ENCODE measurements at places on chromosomes 3 and 15.

DNA sequence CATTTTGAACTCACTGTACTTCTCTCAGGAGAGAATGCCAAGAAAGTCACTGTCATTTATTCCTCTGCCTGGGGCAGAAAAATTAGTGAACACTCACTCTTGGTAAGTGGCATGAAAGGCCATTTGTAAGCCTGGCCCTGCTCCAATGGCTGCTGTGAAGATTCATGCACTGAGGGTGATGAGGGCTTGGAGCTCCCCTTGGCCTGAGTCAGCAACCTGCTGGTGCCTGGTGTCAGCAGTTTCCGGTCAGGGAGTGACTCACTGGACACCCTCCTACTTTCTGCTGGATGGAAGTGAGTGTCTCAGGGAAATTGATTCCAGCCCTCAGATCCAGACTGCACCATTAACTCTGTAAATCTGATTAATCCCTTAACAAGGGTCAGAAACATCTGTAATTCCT lies 37.6 kb downstream of the TRA2B start:
- DNase-seq: no peak

- DNase-seq: no peak
Measured at GRCh38 chr3:147843331-147843730, 434.2 kb downstream of the ZIC1 start.

DNA sequence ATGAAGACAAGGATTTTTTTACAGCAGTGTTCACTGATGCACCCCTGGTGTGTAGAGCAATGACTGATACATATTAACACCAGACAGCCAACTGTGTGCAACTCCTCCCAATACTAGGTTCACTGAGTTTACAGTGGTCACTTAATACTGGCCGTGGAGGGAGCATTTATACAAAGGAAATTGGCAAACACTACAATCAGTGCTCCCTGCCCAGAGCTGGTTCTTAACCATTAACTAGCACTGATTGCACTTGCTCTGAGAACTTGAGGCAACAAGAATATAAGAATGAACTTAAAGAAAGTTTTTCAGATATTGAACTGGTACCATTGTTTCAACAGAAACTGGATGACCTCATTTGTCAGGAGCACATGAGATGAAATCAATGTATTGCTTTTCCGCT lies 110.6 kb downstream of the MAGI1 start:
- no peak for DNase-seq

DNA sequence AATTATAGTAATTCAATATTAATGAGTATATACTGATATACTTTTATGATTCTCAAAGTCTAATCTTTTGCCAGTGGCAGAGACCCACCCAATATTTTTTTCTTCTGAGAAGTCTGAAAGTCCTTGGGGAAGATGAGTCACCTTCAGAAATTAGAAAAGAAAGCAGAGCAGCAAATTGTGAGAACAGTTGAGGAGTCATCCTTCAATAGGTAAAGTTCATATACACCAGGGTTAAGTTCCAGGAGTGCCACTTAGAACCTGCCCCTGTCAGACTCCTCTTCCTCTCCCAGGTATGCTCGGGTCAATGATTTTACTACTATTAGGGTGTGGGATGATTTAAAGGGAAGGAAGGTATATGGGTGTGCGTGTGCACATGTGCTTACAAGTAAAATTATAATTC lies 7.1 kb downstream of the CLRN1 start:
- DNase-seq: no peak

DNA sequence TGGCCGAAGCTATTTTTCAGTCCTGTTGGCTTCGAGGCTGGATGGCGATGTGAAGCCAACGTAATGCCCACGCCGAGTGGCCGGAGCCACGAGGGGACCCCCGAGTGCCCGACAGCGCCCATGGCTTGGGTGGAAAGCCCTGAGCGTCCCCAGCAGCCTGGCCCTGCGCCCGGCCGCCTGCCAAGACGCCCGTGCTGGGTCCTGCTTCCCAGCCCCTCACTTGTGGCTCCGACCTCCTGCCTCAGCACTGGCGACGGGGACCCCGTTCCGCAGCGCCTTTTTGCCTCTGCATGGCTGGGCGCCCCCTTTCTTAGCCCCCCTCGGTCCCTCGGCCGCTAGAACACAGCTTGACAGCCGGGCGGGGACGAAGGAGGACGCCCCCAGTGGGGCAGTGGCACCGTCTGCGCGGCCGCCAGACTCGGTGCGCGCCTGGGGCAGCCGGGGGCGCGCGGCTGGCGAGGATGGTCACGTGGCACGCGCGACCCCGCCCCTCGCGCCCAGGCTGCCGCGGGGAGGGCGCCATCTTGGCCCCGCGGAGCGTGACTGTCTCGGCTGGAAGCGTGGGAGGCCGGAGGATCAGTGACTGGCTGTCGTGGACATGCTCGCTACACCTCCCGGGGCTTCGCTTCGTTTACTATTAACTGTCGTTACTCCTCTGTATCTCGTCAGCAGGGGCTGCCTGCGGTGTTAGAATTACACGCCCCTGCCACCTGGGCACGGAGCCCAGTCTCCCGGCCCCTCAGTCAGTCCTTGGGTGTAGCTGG lies 626 bp upstream of the GPR176 start:
- DNase-seq: no peak

GRCh38 chr3:110969229-110970211 lies 102.1 kb upstream of the NECTIN3 start:
- DNase-seq: no peak

GRCh38 chr15:50636146-50636545 lies 50.5 kb downstream of the TRPM7 start:
- DNase-seq: no peak

DNA sequence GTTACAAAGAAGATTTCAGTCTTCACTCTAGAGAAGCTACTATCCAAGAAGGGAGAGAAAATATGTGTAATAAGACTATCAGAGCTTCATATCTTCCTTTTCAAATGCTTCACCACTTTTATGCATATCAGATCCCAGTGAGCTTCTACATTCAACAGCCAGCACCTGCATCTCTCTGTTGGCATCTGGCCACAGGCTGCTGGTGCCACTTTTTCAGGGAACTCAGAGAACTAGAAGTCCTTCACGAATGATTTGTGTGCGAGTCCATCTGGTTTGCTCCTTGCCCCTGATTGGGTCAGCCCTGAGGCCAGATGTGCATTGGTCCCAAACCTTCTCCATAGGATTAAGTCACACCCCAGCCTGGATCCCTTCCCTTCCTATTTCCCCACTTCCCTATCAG lies 22.1 kb downstream of the SNTN start:
- DNase-seq: no peak

- no peak for DNase-seq
Measured at GRCh38 chr3:13145826-13146642, 72.8 kb upstream of the IQSEC1 start.

GRCh38 chr15:62066663-62067447 lies at the start of gene C2CD4A:
Gene C2CD4A (plus strand): TSS chr15:62066977. CDS start chr15:62067614, 637 bp downstream.
- peak; percentile 26 for DNase-seq

DNA sequence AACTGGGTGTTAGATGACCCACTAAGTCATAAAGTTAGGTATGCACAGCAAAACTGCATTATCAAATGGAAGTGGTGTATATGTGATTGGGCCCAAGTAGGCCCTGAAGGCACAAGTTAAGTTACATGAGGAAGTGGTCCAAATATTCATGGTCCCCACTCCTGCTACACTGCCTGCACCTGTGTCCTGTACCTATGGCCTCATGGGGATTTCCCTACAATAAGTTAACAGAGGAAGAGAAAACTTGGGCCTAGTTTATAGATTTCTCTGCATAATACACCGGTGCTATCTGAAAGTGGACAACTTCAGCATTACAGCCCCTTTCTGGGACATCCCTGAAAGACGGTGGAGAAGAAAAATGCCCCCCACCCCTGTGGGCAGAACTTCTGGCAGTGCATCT lies 41.5 kb downstream of the STRIT1 start:
- no peak for DNase-seq

DNA sequence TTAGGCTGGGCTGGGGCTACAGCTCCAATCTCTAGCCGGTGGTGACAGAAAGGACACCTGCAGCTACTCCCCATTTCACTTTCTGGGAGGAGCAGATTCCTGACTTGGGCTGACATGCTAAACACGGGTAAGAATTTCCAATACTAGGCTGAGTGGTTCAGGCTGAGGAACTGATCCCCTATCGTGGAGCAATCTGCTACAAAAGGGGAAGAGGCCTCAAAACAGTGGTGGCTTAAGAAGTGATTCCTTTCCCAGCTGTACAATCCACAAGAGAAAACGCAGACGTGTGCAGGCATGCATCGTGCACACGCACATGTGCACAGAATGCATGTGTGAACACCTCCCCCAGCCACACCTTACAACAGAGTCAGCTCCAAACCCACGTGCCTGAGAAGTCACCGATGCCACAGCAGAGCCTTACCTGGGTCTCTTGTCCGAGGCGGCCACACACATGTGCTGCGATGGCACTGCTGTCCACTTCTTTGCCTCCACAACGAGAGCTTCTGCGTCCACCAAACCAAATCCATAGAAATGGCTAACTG lies 86.7 kb upstream of the SNRPA1 start:
- no peak for DNase-seq

DNA sequence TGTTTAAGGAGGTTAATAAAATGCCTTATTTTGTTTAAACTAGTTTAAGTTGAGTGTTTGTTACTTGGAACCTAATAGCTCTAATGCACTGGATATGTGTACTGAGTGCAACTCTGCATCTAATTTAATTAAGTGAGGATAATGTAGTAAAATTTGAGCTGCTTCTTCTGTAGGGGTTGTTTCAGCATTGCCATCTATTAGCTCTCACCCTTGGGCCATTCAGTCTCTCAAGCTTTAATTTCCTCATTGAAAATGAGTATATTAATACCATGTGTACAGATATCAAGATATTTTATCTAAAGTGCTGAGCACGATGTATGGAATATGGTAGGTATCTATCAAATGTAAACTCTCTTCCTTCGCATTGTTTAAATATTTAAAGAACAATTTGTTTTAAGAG lies 375.7 kb upstream of the LRRC3B start:
- DNase-seq: no peak

GRCh38 chr3:192433704-192434103 lies 293.6 kb downstream of the FGF12 start:
- DNase-seq: no peak

DNA sequence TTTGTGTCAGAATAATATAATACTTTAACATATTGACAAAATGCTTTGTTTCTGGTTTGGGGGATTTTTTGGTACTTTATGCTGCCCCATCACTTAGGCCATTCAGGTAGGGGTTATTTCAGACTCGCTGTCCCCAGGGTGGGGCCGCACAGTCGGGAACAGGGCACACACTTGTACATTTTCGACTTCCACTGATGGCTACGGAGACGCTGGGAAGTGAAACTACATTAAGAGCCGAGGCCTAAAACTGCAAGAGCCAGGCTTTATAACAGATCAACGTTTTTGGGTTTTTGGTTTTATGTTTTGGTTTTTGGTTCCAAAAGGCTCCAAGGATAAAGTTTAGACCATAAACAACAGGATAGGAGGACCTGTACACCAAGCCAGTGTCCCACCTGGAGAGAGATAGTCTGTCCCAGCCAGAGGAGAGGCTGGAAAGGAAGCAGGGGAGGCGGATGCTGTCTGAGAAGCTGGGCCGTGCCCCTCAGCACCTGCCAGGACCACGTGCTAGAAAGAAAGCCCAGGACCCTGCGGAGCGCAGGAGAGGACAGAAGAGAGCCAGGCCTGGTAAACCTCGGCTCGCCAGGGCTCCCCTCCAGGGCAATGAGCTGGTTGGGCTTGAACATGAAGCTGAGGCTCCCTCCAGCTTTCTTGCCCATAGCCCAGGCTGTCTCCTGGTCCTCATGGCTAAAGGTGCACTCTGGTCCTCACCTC lies 111.7 kb downstream of the CHSY1 start:
- no peak for DNase-seq

DNA sequence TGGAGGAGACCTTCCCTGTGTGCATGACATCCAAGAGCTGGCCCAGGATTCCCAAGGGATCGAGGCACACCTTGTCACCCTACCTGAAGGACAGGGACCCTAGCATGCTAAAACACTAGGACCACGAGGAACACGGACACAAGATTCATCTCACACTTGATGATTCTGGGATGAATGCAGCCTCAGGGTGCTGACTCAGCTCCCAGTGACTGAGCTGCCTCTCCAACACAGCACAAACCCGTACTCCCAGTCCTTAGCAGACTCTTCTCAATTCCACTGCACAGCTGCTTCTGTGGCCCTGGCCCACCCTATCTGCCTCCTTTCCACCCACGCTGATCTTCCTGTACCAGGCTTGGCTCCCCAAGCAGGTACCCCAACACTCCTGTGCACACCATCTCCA lies 9.1 kb upstream of the OXTR start:
- no peak for DNase-seq

DNA sequence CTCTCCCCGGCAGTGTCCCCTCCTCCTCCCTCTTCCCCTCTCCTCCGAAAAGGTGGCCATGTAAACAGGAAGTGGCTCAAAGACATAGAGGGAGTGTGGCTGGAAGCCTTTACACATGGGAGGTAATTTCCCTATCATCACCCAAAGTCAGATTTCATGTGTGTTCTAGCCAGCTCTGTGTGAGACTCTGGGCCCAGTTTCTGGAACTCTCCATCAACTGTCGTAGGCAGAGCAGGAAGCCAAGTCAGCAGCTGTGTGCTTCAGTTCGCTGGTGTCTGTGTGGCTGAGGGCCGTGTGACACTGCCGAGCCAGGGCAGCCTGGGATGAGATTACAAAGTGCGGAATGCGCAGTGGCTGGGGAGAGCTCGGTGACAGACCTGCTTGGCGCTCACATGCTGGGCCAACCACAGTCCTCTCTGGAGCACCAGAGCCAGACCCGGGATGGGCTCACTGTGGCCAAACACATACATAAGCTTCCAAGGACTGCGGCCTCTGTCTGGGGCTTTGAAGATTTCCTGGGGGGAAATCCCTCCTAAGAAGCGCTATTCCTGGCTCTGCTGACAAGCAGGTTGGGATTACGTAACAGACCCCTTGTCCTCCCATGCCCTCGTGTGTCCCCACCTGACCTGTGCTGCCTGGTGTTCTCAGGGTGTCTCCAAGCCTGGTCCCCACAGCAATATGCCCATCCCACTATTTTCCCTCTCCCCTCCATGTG lies 50.7 kb downstream of the UMPS start:
- DNase-seq: no peak

DNA sequence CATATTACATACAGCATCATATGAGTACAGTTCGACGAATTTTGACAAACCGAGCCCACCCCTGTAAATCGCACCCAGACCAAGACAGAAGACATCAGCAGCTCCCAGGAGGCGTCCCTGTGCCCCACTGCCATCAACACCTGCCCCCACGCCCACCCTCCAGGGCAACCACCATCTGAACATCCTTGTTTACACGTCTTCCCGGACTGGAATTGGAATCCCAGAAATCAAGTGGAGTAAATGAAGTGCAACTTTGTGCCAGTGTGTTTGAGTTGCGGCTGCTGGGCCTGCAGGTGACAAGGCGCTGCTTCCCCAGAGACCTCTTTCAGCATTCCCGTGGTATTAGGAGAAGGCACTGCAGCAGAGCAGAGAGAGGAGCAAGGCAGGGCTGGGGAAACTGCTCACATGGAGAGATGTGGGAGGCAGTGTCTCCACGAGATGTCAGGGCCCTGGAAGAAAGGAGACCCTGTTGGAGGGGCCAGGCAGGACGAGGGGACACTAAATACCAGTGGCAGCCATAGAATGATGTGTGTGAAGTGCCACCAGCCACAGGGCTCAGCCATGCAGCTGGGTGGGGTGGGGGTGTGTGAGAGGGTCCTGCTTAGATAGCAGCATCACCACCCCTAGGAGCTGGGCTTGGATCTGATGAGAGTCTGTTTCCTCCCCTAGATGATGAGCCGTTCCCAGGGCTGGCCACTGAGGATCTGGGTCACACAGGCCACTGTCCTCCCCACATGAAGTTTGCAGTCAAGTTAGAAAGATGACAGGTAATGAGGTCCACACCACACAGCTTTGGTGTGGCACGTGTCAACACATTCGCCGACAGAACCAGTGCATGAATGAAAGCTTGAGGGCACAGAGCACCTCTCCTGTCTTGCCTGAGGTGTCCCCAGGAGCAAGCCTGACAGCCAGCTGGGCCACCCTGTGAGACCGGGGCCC lies 33.4 kb upstream of the PCSK6 start:
- DNase-seq: no peak

Data from NCI-H1417 treated with DMSO at 0.1 percent for 48 hours (cell line).